Erythroblast (primary cell): ENCODE measurements at places on chromosomes 1 and 21.
A peak's percentile ranks its signal among the peaks of the same experiment; 100 is the strongest.

- no peak for DNase-seq
These were observed 61.3 kb downstream of the PRDM16 start for GRCh38 chr1:3130268-3130667.

- DNase-seq = no peak
These were observed 647.4 kb downstream of the USP25 start for GRCh38 chr21:16377120-16377658.

GRCh38 chr1:229869687-229870086, 197.4 kb upstream of the GALNT2 start:
- no peak for DNase-seq

DNA sequence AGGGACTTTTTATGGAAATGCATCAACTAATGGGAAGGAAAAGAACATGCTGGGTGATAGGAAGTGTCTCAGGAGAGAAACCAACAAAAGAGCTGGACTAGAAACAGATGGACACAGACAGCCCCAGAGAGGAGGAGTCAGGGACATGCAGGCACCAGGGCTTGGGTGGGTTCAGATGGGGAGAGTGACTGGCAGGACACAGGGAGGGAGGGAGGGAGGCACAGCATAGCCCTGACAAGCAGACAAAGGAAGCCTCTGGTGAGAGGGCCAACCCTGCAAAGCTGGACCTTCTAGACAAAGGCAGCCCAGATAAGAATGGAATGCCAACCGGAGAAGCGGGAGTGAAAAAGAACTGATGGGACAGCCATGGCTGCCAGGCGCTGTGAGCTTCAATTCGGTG, 568.8 kb downstream of the AJAP1 start:
- DNase-seq = no peak

DNA sequence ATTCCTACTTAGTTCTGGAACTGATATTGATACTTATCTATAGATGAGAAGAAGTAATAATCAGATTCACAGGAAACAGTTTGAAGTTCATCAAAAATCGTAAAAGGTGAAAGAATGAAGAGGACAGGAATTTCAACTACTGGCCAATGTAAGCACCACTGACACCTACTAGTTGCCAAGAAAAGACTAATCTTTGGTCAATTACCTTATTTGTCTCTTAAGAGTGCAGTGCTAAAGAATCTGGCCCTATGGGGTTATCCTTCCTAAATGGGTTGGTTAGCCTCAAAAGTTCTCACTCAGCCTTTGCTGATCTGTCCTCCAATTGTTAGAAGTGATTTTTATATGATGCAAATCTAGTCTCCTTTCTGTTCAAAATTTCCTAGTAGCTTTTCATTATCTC, 29.5 kb downstream of the ADSS2 start:
- no peak for DNase-seq

DNA sequence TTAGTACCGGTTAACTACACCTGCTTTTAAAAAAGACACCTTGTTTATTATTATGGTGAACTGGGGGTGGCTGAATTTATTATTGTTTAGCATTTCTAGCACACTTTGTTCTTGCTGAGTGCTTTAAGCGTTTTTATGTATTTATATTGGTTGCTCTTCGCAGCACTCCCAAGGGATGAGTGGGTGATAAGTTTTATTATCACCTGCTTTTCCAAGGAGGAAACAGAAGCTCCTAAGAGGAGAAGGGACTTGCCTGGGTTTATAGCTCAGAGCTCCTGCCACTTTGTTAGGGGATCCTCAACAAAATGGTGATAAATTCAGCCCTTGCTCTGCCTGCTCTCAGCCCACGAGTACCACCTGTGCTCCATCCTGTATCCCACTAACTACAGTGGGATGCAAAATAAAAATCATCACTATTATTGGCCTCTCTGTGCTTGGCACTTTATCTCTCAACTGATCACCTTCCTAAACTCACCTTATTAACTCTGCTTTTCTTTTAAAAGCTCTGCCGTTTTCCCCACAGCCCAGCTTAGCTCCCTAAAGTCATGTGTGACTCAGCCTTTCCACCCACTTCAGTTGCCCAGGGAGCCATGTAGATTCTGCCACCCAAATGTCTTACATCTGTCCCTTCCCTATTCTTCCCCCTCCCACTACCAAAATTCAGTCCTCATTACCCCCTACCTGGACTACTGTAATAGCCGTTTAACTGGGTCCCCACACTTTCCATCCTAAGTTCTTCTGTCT, 44.5 kb downstream of the BCL9 start:
- no peak for DNase-seq

DNA sequence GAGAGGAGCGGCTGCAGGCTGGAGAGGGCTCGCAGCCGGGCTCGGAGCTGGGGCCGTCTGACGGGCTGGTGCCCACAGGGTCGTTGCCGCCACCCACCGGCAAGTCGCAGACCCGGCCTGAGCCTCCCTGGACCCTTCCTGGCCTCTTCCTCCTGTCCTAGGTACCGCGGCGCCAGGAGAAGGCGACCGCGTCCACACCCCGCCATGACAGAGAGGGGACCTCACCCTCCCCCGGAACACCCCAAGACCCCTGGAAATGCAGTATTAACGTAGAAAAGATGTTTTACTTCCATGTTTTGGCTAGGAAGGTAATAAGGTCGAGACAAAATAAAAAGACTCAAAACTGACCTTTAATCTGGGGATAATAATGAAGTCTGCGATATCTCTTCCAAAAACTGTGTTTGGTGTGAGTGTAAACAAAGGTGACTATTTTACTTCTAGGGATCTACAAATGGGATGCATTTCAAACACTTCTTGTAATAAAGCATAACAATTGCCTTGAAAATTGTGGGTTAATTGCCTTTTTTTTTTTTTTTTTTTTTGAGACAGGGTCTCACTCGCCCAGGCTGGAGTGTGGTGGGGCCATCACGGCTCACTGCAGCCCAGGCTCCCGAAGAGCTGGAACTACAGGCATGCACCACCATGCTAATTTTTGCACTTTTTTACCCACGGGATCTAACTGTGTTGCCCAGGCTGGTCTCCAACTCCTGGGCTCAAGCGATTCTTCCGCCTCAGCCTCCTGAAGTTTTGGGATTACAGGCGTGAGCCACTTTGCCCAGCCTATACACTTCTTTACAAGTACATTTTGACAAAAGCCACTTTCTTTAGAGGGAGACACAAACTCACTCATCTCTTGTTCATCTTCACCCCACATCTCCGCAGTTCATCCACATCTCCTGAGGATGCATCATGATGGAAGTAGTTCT, 838 bp upstream of the RSRP1 start:
- no peak for DNase-seq

GRCh38 chr1:12012560-12013316, 6.6 kb upstream of the MIIP start:
- DNase-seq = no peak

- no peak for DNase-seq
These were observed 876 bp upstream of the NAV1 start for GRCh38 chr1:201537891-201538611.

DNA sequence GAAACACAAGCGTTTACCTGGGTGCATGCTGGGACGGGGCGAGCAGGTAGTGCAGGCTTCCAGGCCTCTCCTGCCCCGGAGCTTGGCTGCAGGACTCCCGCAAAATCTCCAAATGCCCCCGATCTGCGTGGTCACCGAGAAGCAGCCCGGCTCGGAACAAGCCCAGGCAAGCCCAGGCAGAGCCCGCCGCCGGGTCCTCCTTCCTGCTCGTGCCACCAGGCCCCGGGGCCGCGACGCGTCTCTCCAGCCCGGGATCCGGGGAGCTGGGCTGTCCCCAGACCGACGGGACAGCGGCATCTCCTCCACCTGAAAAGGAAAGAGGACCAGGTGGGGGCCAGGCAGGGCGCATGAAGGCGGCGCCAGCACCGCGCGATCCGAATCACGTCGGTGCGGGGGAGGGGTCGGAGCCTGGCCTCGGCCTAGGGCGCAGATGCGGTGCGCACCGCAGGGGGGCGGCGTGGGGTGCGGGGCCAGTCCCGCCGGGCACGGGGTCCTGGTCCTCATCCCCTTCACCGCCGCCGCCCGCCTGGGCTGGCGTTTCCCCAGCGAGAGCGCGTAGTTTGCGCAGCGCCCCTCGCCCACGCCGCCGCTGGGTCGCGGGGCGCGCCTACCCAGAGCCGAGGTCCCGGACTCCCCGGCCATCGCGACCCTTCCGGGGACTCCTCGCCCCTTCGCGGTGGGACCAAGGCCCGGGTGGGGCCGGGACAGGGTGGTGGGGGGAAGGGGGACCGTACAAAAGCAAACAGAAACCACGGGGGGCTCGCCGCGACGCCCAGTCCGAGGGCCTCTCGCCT, 52.4 kb upstream of the H6PD start:
- peak; percentile 35 for DNase-seq

GRCh38 chr1:206911064-206911663, 10.6 kb downstream of the FCMR start:
- peak; percentile 70 for DNase-seq

DNA sequence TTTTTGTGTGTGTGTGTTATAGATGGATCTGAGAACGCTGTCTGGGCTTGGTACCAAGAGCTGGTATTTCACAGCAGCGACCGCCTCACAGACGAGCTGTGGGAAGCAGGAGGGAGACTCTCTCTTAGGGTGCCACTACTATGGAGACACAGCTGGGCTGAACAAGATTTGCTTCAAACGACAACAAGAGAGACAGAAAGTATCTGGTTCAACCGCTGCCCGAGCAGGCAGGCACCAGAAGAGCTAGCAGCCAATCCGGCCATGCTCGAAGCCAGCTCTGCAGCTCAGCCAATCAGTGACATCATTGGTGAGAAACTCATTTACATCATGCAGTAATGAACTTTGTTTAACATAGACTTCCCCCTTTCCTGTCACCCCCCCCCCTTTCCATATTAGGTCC, 341.3 kb downstream of the USP25 start:
- DNase-seq = no peak

DNA sequence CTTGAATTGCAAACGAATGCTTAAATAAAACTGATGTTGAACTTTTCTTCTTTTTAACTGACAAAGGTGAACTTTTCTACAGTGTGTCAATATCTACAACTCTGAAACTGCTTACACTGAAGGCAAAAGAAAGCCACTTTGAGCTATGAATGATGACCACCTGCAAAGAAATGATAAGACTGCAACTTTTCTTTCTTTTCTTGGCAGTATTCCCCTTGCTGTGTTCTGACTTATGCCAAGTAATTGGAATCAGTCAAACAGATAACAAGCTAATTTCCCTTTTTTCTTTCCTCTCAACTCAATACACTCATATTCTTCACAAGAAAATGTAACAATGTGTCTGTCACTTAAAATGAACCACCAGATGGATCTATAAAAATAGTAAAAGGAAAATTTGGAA, 588.1 kb upstream of the BRINP3 start:
- DNase-seq = peak; percentile 85

GRCh38 chr1:37033355-37034101, 787 bp downstream of the GRIK3 start:
- no peak for DNase-seq

DNA sequence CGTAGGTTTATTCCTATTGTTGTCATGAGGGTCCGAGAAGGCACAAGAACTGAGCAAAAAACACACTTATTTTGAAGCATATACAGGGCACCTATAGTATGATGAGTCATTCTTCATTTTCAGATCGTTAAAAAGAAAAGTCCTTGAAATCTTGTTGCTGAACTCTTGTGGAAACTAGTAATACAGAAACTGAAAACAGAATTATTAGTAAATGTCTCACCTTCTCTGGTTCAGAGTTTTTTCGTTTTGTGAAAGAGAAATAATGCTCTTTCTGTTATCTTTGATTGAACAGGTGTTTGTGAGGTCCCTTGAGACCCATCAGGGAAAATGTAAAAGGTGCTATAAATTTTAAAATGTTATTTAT, 102.0 kb upstream of the COA6 start:
- no peak for DNase-seq

DNA sequence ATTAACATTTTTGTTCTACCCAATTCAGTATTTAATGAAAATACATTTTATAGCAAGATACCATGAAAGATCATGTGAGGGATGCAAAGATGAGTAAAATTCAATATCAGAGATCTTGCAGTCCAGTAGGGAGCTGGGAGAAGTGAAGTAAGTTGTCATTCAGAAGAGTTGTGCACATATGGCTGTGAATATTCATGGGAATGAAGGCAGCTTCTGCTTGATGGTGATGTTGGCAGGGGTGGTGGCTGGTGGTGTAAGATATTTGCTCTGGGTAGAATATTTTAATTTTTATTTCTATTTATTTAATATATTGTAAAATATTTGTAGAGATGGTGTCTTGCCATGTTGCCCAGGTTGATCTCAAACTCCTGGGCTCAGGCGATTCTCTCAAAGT, 72.0 kb upstream of the GCLM start:
- DNase-seq = no peak

DNA sequence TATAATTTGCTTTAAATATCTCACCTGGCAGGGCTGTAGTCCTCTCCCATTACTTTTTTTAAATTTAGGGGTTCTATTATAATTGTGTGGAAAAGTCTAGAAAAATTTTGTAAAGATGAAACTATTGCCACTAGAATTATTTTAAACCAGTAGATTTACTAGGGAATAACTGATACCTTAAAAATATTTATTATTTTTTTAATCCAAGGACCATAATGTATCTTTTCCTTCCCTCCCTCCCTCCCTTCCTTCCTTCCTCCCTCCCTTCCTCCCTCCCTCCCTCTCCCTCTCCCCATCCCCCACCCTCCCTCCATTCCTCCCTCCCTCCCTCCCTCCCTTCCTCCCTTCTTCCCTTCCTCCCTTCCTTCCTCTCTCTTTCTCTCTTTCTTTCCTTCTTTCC, 90.5 kb downstream of the DNM3 start:
- DNase-seq = no peak

DNA sequence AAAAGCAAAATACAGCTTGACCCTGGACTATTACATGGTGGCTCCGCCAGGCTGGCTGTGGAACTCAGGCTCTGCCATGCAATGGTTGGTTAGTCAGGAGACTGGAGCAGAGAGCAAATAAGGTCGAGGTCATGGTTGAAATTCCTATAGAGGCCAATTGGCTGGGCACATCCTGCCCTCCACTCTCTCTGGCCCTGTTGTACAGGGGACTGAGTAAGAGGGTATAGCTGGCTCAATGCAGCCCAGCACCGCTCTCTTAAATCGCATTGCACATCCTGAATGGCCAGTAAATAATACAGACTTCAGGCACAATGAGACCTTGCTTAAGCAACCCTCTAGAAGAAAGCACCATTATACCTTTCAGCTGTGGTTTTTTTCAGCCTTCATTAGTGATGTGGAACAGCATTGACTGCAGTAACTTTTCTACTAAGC, 59.3 kb upstream of the PPP2R5A start:
- no peak for DNase-seq

DNA sequence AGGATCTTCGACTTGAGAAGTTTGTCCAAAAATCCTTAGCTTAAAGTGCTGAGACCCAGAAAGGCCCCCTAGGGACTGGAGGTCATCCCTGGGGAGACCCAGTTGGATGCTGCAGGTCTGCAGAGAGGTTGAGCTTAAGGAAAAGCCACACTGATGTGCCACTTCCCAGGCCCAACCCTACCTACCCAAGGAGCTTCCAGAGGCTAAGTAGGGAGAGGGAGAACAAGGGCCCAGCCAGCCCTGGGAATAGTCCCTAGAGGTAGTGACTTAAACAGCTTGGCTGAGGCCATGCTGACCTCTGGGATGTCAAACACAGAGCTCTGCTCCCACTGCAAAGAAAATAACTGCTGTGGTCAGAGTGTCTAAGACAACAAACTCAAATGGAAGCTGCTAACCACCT, 693.7 kb downstream of the MATN1 start:
- DNase-seq = no peak

GRCh38 chr1:234543442-234544086, 64.6 kb upstream of the TARBP1 start:
- DNase-seq = peak; percentile 24

GRCh38 chr1:200015811-200016210, 11.7 kb upstream of the NR5A2 start:
- no peak for DNase-seq

- DNase-seq = no peak
These were observed 660 bp upstream of the PDE4B start for GRCh38 chr1:65791801-65792668.
